ENCODE measurements at places on chromosomes 4 and X.

DNA sequence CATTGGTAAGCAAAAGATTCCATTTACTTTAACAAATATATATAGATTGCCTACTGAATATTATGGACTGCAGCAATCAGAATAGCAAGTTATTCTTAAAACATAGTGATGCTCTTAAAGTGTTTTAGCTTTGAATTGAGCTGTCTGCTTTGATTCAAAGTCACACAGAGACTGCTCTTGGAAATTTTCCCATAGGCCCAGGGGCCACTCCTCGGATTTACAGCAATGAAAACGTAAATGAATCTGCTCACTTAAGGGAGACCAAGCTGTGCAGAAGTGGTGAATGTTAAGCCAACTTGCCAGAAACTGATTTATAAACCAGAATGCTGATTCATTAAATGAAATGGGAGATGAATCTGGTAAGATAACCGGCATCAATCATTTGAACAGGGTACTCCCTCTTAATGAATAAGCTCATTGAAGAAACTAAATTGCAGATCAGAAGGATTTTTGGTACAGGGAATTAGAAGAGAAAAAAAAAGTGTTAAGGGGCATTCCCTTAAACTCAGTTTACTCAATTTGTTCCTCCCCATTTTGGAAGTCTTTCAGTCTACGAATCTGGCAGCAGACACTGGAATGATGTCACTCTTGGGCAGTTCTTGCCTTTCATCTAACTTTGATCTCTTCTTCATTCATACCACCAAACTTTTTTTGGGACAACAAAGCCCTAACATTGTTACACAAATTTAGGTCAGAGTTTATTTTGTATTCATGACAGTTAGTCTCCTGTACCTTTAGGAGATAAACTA, 363.3 kb upstream of the MAGEB2 start:
- no peak for DNase-seq

DNA sequence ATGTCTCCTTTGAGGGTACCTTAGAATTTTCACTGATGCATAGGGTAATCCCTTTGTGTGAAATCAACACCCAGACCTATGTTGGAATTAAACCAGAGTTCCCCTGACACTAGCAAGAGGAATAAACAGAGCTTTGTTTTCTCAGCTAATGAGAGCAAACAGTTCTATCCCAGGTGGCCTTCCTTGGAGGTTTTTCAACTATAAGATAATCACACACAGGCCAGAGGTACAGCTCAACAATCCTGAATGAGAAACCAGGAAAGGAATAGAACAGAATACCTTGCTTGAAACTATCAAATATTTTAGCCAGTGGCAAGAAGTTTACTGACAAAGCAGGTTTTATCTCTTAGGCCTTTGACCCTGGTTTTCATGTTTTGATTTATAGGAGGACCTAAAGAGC, 100.2 kb downstream of the OTC start:
- DNase-seq = no peak

DNA sequence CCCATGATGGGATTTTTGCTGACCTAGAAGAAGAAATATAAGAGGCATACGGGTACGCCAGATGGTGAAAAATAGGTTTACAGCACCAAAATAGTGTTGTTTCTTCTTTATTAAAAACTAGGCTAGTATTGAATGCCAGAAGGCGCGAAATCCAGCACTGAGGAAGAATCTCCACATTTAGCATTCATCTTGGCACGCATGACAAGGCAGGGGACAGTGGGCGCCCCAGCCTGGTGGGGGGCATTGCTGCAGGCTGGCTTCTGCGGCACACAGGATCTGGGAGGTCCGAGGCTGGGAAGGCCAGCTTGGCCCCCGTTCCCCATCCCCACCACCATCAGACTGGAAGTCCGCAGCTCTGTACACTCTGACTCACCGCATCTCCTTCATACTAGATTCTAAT, 75.7 kb upstream of the DDX3X start:
- DNase-seq = no peak

GRCh38 chrX:51608766-51609165, 9.9 kb downstream of the CENPVL3 start:
- DNase-seq = no peak

DNA sequence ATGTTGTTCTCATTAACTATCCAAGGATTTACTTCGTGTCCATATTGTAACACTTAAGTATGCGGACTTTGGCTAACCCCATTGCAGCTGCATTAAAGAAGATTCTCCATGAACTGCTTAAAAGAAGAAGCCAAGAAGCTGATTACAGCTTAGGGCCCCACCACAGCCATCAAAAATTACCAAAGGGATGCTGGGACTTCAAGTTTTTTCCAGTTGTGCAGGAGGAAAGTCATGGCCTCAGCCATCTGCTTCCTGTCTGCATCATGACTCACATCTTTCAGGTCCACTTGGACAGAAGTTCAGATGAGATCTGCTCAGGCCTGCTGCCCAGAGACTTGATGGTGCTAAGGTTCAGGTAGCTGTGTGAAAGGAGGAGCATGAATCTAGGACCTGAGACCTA, 38.8 kb upstream of the CAPN6 start:
- DNase-seq = no peak

DNA sequence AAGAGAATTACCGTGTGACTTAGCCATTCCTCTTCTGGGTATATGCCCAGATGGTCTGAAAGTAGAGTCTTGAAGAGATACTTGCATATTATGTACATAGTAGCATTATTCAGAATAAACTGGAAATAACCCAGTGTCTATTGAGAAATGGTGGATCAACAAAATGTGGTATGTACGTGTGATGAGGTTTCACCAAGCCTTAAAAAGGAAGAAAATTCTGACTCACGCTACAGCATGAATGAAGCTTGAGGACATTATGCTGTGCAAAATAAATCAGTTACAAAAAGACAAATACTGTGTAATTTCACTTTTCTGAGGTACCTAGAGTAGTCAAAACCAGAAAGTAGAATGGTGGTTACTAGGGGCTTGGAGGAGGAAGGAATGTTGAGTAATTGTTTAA, 37.3 kb downstream of the GBA3 start:
- DNase-seq = no peak
